ENCODE measurements at places on chromosomes 5 and 9.

- DNase-seq = no peak
Observed at GRCh38 chr9:88635151-88635550, 100.2 kb downstream of the NXNL2 start.

DNA sequence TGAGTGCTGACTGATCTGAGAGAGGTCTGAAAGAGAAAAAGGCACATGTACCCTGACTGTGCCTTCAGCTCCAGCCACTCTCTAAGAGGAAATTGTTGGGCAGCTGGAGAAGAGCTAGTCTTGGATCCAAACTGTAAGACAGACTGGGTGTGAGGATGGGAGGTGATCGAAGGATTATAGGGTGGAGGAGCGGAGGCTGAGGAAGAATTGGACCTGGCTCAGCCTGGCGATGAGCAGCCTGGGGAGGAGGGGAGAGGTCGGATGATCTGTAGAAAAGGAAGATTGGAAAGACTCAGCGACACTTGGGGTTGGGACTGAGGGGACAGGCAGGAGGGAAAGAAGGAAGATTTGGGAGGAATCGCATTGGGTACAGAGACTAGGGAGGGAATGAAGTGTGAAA, 98.6 kb upstream of the SLC25A48 start:
- DNase-seq = no peak

- no peak for DNase-seq
Observed at GRCh38 chr5:54620141-54620933, 102.8 kb downstream of the SNX18 start.

- no peak for DNase-seq
Observed at GRCh38 chr9:89038382-89039103, 47.3 kb downstream of the S1PR3 start.

DNA sequence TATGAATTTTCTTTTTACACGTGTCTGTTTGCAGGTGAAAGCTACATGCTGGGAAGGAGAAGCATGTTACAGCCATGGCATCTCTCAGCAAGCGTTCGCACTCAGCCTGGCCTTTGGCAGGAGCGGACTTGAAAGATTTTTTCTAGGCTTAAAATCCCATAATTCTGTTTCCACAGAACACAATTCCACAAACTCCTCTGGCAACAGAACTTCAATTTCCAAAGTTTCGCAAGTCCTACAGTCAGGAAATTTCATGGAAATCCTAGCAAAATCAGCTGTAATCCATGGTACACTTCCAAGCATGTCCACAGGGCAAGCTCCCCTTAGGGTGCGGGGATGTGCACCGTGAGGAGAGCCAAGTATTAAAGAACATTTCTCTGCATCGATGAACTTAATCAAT, 35.9 kb downstream of the SUB1 start:
- no peak for DNase-seq

DNA sequence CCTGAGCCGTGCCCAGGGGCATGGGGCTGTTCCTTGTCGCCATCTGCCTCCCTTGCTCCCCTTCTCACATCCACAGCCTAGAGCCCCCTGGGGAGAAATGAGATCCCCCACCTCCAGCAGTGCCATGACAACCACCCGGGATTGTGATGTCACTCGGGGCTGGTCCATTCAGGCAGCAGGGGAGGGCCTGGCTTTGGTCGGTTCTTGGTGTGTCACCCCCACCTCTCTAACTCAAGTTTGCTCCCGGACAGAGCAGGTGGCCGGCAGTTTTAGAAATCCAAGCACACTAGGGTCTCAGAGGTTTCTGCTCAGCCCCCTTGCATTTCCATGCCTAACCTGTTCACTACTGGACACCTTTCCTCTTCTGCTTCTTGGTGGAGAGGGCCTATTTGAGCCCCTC, at the start of gene ACTL7B:
ACTL7B (minus strand) TSS at position 99 of the 400 bp plus-strand sequence; CDS start at position 43, 56 bp downstream.
- DNase-seq = no peak

- no peak for DNase-seq
Observed at GRCh38 chr5:156819537-156819936, 30.6 kb upstream of the PPP1R2B start.

- DNase-seq = no peak
Observed at GRCh38 chr9:71819115-71819739, 50.9 kb upstream of the CEMIP2 start.

DNA sequence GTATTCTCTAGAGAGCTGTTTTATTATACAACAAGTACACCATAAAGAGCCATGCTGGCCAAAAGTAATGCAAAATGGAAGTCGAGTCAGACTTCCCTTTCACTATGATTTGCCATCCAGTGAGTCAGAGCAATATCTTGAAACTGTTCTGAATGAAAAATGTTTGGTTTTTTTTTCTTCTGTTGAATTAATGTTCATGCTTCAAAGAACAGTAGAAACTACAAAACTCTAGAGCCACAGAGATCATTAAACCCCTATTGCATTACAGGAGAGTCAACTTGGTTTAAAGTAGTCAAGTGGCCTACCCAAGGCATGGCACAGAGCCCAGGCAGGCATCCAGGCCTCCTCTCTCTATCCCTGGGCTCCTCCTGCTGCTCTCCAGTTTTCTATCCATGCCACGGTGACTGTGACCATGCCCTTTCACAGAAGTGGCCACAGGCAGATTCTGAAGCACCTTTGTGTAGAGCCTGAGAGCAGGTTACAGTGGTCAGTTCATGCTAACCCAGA, 358.9 kb downstream of the DEPDC1B start:
- DNase-seq = no peak

GRCh38 chr9:84271531-84271900, 69.0 kb downstream of the SLC28A3 start:
- DNase-seq = peak; percentile 38

- no peak for DNase-seq
Observed at GRCh38 chr5:150642567-150642927, 2.1 kb downstream of the SYNPO start.

GRCh38 chr5:112192866-112193265, 226.2 kb downstream of the EPB41L4A start:
- no peak for DNase-seq

- DNase-seq = no peak
Observed at GRCh38 chr5:140555747-140556312, 1.4 kb downstream of the SRA1 start.

DNA sequence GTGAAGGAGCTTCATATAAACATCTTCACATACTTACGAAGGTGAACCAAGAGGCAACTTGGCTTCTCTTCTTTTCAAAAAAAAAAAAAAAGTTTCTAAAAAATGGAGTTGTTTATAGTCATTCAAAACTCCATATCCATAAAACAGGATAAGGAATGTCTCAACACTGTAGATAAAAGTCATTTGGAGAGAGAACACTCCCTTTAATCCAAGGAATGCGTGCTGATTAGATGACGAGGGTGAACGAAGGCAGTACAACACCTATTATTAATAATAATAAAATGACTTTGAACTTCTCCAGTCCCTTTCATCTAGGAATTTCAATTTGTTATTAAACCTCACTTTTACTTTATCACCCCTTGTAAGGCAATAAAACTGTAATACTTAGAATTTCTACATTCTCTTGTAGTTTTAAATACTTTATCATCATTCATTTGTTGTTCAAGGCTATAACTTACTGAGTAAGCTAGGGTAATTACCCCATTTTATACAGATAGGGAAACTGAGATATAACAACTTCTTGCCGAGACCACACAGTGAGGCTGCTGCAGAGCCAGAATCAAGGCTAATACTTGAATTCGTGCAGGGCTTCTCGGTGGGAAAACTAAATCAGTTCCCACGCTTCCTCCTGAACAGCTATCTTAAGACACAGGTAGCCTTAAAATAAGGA, 377.1 kb downstream of the EFNA5 start:
- DNase-seq = no peak

DNA sequence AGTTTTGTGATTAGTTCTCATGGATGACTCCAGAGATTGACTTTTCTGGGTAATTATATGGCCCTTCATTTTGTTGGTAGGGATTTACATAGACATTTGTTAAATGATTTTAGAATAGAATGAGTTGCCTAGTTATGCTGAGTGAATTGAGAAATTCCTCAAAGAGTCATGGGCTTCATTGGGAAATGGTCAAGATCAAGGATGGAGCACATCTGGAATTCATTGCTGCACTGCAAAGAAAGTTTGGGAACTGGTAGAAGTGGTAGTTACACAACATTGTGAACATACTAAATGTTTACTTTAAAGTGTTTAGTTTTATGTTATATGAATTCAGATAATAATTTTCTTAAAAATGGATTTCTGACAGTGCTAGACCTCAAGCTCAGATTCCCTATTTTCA, 46.5 kb downstream of the PIP5K1B start:
- DNase-seq = no peak

DNA sequence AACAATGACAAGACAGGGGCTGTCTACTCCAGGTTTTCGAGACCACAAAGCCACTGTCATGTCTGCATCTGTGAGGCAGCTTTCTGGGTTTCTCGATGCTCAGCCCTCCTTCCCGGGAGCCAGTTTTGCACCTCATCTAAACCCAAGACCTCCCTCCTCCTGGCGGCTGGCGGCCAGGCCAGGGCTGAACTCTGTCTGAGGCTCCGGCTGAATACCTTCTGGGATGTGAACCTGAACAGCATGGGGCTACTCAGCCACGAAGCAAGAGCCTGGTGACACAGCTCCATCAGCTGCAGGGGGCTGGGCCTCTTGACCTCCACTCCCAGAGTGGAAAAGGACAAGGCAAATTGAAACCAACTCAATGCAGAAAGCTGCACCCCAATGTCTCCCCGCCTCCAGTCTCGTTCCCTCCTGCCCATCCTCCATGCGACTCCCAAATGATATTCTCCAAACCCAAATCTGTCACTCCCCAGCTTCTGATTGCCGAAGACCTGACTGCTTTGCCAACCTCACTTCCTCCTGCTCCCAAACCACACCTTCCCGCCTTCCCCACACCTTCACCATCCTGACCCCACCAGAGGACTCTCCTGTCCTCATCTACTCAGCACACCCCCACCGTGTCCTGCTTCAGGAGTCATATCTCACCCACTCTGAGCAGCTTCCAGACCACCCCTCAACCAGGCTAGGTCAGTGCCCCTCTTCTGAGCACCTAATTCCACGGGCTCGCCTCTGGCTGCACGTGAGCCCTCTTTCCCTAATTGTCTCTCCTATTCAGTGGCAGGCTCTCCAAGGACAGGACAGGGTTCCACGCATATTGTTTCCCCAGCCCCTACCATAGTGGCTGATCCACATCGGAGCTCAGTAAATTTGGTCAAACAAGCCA, 4.5 kb downstream of the ANKS6 start:
- no peak for DNase-seq

GRCh38 chr5:95664204-95664786, 17.7 kb downstream of the RFESD start:
- no peak for DNase-seq

- DNase-seq = no peak
Observed at GRCh38 chr5:14263113-14263512, 120.0 kb downstream of the TRIO start.

GRCh38 chr5:64513492-64513891, 7.7 kb downstream of the RGS7BP start:
- DNase-seq = no peak

DNA sequence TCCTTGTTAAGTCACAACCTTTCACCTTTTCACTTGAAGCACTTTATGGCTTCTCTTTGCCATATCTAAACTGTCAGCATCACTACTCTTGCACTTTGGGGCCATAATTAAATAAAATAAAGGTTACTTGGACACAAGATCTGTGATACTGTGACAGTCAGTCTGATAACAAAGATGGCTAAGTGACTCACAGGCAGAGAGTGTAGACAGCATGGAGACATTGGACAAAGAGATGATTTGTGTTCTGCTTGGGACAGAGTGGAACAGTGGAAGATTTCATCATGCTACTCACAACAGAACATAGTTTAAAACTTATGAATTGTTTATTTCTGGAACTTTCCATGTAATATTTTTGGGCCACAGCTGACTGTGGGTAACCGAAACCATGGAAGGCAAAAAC, 81.7 kb upstream of the SMC5 start:
- DNase-seq = no peak

DNA sequence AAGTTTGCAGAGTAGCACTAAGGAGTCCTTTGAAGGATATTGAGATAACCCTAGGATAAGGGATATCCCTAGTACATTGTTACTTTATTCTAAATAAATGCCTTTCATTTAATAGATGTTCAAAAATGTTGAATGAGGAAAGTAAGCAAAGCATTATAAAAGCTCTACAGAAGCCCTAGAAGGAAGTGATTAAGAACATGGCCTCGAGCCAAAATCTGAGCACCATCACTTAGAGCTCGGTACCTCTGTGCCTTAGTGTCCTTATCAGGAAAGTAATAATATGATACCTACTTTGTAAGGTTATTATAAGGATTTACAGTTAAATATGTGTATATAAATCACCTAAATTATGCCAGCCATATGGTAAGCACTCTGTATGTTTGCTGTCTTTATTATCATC, 242.6 kb downstream of the KIAA0825 start:
- no peak for DNase-seq

DNA sequence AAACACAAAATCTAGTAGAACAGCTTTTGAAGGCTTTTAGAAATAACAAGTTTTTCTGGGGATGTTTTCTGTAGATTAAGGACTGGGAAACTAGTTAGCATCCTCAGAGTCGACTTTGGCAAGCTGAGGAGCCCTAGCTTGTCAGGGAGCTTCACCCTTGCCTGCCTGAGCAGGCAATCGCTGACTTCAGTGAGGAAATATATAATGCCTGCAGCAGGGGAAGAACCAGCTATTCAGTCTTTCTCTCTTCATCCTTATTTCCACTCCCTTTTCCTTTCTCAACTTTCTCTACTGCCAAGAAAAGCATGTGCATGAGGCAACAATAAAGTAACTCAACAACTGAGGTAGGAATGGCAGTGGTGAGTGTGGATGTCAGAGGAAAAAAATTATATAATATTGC, 54.7 kb downstream of the PLK2 start:
- no peak for DNase-seq
